ENCODE measurements at places on chromosomes 2 and 18.

DNA sequence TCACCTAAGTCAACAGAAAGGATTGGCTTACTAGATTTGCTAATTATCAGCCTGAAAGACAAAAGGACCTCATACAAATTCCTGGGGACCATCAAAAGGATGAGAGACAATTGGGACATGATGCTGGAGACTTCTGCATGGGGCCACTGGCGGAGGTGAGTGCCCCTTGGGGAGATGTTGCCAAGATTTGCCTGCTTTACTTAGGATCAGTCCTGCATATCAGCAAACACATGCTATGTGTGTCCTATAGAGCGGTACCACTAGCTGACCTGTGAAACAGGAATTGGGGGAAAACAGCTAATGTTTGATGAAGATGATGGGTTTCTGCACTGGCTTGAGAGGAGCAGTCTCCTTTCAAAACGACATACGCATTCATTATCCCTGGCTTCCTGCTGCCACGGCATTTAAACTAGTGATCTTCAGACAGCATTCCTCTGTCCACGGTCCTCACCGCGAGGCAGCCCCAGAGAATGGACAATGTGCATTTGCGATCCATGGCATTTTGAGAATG, 104.2 kb downstream of the TGIF1 start:
- no peak for DNase-seq

DNA sequence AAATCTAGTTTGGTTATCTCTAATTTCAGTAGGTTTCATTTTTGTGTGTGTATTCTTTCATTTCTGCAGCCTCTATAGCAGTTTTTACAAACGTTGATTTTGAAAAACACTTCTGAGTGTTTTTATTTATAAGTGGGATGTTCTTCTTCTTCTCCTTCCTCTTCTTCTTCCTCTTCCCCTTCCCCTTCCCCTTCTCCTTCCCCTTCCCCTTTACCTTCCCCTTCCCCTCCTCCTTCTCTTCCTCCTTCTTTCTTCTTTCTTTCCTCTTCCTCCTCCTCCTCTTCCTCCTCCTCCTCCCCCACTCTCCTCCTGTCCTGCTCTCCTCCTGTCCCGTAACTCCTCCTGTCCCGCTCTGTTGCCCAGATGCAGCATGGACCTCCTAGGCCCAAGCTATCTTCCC, 4.2 kb downstream of the UGGT1 start:
- DNase-seq, result no peak

GRCh38 chr2:177325554-177325953, 61.0 kb upstream of the NFE2L2 start:
- DNase-seq, result no peak

DNA sequence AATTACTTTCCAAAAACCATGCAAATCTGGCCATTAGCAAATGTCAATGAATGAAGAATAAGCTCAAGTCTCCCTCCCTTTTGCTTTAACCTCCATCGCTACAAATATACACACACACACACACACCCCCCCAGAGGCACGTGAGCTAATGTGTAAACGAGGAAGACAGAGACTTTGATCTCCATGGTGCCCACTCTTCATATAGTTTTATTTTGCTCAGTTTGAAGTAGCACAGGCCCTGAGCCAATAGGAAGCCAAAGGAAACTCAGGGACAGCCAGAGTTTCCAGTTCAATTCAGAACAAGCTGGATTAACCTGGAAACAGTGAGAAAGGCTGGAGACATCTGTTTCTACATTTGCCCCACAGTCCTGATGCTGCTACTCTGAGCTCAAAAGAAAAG, 248.4 kb upstream of the MEIS1 start:
- no peak for DNase-seq

- DNase-seq, result no peak
Observed at GRCh38 chr2:46518861-46519260, 39.5 kb downstream of the TMEM247 start.

- no peak for DNase-seq
Observed at GRCh38 chr18:55229682-55230081, 270.4 kb upstream of the CCDC68 start.

DNA sequence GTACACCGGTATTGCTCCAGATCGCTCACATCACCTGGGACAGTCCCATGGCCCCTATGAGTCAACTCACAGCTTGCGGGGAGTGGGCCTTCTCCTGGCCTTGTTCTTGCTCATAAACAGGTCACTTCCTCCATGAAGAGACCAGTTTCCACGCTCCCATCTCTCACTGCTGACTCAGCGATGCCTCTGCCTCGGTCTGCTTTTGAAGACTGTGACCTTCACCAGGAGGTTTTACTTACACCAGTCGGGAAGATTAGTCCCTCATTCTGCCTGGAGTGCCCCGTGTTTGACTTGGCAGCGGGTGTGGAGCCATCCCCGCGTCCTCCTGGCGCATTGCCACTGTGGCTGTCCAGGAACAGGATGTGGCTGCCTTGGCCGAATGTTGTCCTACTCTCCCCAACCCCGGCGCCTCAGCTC, 159.8 kb downstream of the RHBDD1 start:
- DNase-seq, result no peak

GRCh38 chr2:145961846-145962245, 1441.9 kb upstream of the ZEB2 start:
- DNase-seq, result no peak

DNA sequence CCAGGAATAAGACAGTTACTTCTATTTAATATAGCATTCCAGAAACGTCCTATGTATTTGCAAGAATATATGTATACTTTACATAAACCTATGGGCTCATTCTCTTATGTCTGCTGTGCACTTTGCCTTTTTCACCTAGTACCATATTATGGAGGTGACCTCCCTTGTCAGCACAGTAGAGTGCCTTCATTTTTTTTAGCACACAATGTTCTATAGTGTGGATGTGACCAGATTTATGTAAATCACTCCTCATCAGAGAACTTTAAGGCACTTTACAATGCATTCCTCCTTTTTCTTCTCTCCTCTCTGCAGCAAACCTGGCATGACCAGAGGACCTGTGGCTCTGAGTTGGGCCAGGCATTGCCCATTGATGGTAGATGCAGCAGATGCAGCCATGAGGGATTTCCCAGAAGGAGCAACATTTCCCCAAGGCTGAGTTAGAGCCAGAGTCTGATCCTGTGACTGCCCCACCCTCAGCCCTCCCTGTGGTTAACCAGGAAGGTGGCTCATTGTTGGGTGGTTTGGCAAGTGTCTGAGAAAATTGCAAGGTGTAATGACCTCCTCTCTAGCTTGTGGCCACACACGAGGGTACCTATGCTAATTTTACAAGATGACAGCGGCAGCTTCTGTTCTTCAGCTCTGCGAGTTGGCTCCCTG, 76.5 kb upstream of the DLX2 start:
- DNase-seq, result no peak

- no peak for DNase-seq
Observed at GRCh38 chr2:237418300-237418699, 4.3 kb upstream of the COL6A3 start.

DNA sequence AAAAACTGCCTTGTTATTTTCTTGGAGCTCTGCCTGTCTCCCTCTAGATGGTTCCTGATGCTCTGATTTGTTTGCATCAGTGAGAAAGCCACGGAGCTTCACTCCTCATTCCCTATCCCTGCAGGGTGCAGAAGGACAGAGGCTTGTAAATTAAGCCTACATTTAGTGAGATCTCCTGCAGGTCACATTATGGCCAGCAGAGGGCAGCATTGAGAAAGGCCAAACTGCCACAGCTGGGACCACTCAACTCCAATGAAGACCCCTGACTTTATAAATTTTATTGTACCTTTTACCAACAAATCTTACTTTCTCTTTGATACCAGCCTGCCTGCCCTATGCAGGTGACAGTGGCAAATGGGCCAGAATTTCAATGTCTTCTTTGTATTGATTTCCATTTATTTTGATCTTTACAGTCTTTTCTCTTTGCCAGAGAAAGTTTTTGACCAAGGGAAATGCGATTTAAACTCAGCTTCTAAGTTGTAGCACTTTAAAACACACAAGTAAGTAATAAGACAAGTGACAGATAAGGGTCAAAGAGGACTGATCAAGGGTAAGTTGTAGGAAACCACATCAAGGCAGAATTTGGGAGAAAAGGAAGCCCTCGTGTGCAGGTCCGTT, 1029.1 kb upstream of the KLHL29 start:
- DNase-seq, result peak; percentile 11

DNA sequence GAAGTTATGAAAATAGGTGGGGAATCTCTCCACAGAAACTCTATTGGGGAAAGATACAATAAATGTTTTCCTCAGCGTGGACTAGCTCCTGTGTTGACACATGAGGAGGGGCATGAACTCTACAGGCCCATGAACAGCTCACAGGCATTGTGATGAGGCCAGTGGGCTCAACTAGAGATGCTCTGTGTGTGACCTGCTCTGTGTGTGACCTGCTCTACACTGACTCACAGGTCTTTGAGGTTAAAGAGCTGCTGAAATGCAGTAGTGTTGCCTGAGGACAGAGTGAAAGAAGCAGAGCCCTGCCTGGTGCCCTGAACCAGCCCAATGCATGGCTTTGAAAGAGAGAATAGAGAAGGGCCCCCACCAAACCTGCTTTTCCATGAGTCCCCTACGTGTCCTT, 117.6 kb downstream of the MCFD2 start:
- DNase-seq, result no peak

- no peak for DNase-seq
Observed at GRCh38 chr2:172734711-172735581, 699 bp upstream of the RAPGEF4 start.

DNA sequence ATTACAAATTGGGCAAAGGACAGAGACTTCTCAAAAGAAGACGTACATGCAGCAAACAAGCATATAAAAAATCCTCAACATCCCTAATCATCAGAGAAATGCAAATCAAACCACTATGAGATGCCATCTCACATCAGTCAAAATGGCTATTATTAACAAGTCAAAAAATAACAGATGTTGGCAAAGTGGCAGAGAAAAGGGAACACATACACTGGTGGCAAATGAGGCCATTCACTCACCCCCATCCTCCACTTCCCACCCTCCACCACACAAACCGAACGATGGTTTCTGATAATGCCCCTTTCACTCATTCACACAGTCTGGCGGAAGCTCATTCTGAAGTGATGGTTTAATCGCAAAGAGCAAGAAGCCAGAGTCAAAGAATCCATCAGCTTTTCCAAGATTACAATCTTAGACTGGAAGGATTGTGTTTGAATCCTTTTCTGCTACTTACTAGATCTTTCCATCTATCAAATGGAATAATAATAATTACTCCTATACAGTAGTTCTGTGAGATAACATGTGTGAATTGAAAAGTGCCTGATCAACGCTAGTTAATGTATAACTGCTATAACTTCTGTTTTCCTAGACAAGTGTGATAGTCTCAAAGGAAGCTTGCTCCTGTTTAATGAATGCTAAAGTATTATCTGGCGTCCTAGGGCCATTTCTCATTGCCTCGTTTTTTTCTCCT, 16.9 kb upstream of the CD28 start:
- no peak for DNase-seq

- no peak for DNase-seq
Observed at GRCh38 chr2:161030260-161031063, 129.8 kb upstream of the TANK start.

DNA sequence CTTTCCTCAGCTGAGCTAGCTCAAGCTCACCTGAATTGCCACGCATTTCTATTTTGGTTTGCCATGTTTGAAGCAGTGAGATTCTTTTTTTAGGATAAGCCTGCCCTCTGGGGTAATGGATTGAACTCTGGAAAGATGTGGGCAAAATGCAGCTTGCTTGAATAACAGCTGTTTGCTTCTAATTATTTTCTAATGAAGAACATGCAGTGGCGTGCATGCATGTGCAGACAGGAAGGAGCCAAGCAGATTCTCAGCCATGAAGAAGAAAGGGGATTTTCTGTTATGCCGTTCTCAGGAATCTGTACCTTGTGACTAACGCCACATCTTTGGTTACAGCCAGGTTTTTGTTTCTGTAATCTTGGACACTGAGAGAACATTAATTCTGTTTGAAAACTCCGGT, 171.2 kb downstream of the ANTXR1 start:
- no peak for DNase-seq

GRCh38 chr2:222554517-222554916, 101.4 kb downstream of the FARSB start:
- DNase-seq, result no peak

GRCh38 chr2:28713577-28714298, 37.9 kb upstream of the PPP1CB start:
- DNase-seq, result no peak

DNA sequence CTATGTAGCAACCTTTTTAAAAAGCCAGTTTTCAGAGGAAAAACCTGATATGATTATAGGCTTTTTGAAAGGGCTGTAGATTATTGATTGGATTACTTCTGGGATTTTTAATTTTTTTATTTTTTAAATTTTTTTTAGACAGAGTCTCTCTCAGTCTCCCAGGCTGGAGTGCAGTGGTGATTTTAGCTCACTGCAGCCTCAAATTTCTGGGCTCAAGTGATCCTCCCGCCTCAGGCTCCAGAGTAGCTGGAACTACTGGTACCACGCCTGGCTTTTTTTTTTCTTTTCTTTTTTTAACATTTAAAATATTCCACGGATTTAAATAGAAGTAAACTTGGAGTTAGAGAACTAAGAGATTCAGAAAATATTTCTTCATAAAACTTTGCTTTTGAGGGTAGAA, 1.2 kb downstream of the MRPL19 start:
- DNase-seq, result peak; percentile 15

DNA sequence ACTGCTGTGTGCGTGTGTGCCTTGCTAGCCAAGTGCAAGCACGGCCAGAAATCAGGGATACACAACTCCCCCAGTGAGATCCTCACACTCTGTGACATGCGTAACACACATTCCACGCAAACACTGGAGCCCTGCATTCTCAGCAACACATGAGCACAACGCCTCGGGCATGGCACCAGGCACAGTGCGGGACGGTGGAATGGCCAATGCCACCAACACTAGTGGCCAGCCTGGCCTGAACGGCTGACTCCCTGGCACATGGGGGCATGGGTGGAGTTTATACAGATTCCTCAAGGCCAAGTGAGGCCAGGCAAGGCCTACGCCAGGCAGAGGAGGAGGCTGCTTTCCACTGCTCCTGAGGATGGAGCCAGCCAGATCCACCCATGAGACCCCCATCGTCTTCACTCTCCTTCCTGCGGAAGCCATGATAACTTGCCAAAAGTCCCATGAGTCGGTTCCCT, 56.2 kb downstream of the ANKMY1 start:
- DNase-seq, result no peak

DNA sequence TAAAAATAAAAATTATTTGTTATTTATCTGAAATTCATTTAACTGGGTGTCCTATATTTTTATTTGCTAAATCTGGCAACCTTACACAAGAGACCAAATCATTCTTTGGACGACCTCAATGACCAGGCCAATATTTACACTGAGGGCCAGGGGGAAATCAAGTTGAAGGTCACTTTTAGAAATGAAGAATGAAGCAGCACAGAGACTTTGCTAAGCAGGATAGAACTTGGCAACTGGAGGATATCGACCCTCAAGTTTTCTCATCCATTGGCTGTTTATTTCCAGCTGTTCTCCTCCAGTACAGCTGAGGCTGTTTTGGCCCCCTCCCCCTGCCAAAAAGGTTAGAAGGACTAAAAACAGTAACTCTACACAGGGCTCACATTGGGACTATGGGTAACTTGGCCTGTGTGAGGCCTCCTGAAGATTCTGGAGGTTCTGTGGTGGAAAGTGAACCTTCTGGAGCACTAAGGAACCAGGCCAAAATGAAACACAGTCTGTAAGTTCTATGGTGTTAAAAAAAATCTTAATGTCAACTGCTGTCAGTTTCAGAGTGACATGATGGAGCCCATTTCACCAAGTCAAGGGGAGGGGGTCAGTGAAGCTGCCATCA, 32.2 kb upstream of the ZFP36L2 start:
- no peak for DNase-seq
